Frontal cortex (tissue), 4 donors: ENCODE measurements at places on chromosomes 3 and 15.

- DNase-seq = no peak
Observed at GRCh38 chr15:99545605-99546004, 20.2 kb upstream of the MEF2A start.

GRCh38 chr3:156718622-156719306 lies 44.4 kb downstream of the TIPARP start:
- DNase-seq = no peak

DNA sequence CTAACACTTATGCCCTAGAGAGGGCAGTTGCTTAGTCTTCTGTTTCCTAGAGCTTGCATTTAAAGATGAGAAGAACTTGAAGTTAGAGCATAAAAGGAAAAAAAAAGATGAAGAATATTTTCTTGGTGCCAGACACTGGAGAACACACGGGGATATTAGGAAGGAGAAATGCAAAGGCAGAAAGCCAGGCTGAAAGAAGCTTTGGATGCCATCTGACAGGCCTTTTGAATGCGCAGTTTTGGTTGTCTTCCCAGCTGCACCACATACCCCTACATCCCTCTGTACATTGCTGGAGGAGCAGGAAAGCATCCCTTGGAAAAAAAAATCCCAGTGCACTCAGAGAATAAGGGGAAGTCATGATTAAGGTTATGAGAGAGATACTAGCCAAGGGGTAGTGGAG lies 378.9 kb downstream of the GAP43 start:
- DNase-seq = no peak

DNA sequence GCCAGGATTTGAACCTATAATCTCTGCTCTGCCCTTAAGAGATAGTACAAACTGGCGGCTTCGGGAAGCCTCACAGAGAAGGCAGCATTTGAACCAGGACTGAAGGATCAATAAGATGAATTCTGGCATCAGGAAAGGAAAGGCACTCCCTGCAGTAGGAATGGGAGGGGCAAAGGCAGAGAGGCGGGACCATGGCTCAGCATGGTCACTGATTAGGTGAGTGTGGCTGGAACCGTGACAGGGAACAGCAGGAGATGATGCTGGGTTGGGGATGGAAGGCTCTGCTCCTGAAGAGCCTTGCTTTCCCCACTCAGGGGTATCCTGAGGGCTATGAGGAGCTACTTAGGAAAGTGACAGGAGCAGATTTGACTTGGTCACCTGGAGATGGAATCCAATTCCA lies 158.5 kb downstream of the FEZF2 start:
- no peak for DNase-seq

- DNase-seq = no peak
Observed at GRCh38 chr3:191235331-191236314, 36.6 kb downstream of the OSTN start.

- DNase-seq = no peak
Observed at GRCh38 chr3:196712514-196713413, 587 bp downstream of the PIGX start.

GRCh38 chr15:74540161-74540760 lies 759 bp upstream of the ARID3B start:
- DNase-seq = no peak

GRCh38 chr3:148379763-148380382 lies 317.8 kb upstream of the AGTR1 start:
- DNase-seq = peak; percentile 2

DNA sequence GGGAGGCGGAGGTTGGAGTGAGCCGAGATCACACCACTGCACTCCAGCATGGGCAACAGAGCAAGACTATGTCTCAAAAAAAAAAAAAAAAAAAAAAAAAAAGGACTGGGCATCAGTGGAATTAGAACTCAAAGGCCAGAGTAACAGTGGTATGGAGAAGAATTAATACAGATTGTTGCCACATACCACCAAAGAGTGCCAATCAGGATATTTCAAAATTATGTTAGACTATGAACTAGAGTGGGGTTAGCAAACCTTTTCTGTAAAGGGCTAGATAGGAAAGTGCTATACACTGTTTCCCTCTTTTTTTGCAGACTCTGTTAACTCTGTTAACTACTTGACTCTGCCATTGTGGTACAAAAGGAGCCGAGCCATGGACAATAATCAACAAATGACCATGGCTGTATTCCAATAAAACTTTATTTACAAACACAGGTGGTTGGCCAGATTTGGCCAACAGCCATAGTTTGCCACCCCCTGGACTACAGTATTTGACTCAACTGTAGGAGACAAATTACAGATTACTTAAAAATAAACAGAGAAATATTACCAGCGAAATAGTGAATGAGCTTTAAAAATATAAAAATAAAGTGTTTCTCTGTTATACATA lies 28.6 kb downstream of the DPH3 start:
- no peak for DNase-seq

GRCh38 chr15:65062061-65062460 lies 5.7 kb downstream of the RASL12 start:
- DNase-seq = no peak

GRCh38 chr3:6803619-6804018 lies 57.3 kb upstream of the GRM7 start:
- DNase-seq = no peak

- DNase-seq = no peak
Observed at GRCh38 chr3:188296761-188297612, 143.0 kb downstream of the LPP start.

DNA sequence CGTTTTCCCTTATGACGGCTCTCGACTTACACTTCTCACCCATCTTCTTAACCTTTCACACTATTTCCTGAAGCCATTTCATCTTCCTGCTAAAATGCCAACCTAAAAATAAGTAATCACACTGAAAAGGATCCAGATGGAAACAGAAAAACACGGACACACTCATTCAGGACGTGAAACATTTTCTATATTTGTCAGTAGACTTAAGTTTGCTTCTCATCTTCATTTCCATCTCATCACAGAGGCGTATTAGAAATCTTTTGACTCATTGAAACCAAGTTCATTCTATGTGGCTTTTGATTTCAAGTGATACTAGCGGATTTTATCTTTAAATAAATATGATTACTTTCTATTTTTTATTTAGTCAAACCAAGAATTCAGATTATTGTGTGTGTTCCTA lies 27.4 kb upstream of the DLG1 start:
- DNase-seq = no peak

DNA sequence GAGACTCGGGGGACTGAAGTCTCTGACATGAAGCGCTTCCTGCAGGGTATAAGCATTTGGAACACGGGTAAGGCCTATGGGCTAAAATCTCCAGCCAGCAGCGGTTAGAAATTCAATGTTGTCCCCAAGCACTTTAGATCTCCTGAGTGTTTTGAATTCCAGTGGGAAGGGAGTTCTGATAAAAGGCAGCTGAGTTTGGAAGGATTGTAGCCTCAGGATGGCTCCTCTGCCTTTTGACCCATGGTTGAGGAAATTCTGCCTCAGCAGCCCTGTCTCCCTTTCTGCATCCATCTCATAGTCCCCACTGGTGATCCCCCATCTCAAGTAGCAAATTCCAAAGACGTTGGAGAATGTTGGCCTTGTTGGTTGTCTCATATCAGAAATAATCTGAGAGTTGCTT lies 24.2 kb upstream of the HACD2 start:
- no peak for DNase-seq

GRCh38 chr15:94168250-94168649 lies 63.1 kb upstream of the MCTP2 start:
- no peak for DNase-seq

DNA sequence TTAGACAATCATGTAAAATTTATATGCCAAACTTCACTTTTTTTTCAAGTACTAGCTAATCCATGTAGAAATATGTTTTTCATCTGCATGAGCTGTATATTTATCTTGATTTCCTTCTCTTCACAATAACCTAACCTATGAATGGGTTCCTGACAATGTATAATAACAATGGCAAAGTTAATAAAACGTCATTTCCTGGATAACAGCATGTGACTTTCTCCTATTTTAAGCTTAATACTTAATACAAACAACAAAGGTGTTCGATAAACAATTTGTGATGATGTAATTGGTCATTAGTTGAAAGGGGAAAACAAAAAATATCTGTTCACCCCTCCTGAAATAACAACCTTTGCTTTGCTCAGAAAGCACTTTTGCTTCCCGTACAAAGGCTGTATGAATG lies 20.4 kb downstream of the CD200 start:
- no peak for DNase-seq

DNA sequence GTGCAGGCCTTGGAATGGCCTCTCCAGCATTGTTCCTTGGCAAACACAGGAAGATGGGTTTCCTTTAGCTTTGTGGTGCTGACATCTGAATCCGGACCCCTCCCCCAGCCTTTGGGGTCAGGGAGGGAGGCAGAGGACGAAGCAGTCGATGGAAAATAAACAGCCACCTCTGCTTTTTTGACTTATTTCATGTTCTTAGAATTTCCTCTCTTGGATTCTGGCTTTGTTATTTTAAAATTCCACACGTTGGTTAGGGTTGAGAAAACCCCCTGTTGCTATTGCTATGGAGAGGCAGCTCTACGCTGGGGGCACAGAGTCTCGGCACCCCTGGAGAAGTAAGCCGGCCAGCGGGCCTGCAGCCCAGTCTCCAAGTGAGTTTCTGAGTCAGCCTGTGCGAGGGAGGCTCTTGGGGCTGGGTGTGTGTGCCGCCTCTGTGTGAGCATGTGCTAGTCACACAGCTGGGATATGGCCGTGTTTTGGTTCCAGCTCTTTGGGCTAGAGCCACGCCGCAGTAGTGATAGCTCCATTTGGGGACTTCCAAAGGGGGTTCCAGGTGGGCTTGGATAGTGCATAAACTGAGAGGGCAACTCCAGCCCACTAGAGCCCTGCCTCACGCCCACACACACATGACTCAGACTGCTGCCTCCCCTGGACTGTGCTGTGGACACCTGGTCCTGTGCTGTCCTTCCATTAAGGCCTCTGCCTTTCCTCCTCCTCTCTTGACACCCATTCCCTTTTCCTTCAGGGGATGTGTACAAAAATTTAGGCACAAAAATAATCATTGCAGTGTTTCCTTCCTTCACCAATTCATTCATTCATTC lies 58.8 kb downstream of the AMOTL2 start:
- DNase-seq = no peak

DNA sequence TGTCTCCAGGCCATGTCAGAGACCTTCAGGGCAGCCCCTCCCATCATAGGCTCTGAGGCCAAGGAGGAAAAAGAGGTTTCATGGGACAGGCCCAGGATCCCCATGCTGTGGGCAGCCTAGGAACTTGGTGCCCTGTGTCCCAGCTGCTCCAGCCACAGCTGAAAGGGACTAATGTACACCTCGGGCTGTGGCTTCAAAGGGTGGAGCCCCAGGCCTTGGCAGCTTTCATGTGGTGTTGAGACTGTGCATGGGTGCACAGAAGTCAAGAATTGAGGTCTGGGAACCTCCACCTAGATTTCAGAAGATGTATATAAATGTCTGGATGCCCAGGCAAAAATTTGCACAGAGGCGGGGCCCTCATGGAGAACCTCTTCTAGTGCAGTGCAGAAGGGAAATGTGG lies 6.6 kb upstream of the SSR3 start:
- DNase-seq = no peak

- no peak for DNase-seq
Observed at GRCh38 chr15:57532731-57533447, 58.8 kb upstream of the MYZAP start.

DNA sequence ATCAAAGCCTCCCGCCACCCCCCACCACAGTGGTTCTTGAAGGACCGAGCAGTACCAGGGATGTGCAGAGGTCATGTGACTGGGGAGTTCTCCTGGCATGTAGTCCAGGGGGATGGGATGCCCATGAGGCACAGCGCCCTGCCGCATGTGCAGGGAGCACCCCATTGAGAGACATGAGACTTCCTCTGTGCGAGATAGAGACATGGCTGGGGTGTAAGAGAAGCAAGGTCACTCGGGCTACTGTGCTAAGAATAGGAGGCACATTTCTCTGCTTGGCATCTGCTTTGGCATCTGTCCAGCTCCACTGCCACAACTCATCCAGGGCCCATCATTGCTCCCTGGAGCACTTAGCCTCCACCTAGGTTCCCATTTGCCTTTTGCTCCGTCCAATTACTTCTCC lies 2.4 kb upstream of the CYP1A1 start:
- DNase-seq = no peak

GRCh38 chr15:74196175-74196574 lies 6.4 kb downstream of the STRA6 start:
- DNase-seq = no peak

DNA sequence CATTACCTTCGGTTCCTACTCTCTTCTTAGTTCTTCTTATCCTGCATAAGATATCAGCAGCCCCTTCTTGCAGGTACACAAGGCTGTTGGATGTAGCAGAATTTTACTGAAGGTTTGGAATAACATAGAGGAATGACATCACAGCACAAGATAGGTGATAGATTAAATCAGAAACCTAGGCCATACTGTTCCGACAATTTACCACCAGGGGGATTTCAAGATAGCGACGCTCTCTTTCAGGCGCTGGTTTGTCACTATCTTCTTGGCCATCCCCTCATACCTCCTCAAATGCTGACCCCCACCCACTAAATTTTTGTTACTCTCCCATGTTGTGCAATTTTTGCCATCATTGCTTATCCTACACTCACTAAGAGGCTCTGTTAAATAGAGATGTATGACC lies 3.5 kb downstream of the SIDT1 start:
- no peak for DNase-seq

- no peak for DNase-seq
Observed at GRCh38 chr3:143643905-143644304, 204.4 kb downstream of the SLC9A9 start.

- peak; percentile 33 for DNase-seq
Observed at GRCh38 chr3:26712211-26713026, 89.8 kb downstream of the LRRC3B start.

DNA sequence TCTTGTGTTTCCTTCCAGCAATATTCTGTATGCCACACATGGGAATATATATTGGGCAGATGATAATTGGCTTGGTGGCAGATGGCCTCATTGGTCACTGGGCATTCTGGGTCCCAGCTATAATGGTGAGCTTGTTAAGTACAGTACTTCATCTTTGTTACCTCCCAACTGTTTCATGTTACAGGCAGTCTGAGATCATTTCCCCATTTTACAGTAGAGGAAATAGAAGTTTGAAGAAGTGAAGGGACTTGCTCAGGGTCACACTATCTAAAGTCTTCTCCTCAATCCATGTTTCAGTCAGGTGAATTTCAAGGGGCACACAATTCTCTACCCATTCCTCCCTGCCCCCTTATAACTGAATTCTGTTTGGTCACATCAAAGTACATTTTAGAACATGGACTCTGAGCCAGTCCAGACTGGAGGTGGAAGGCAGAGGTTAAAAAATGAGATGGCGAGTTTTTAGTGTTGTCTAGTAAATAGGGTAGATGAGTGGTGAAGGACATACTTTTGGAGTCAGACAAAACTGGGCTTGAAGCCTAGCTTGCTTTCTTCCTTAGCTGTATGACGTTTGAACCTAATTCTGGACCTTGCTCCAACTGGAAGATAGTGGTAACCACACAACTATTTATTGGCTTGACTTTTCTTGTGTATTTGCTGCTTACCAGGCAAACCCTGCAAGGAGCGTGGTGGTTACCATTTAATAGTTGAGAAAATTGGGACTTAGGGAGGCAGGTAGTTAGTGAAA lies 2.5 kb downstream of the EEFSEC start:
- no peak for DNase-seq
